ENCODE measurements at places on chromosomes 4 and X. TPM values are rescaled to one million over a fixed set of nuclear protein-coding genes. Genes with fewer than 3 reads are reported as not detected.

DNA sequence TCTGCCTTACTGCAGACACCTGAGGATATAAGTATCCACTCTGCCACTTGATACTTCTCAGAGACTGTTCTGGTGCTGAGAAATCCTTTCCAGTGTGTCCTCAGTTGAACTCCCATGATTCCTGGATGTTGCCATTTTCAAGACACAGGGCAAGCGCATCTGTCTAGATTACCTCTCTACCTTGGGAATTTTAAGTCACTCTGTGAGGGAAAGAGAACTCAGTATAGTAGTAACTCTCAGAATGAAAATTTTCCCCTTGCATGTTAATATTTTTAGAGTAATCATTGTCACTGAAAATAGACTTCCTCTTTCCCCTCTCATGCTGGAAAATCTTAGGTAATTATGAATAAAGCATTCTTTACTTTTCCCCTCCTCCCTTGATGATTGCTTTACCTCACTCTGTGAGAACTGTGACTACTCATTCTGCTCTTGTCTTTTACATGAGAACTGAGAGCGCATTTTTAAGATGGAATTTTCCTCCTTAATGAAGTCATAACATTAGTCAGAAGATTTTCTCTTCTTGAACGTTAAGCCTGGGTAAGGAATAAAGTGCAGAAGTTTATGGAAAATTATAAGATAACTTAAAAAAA, 45.0 kb downstream of the TET2 start:
- DNase-seq = no peak

DNA sequence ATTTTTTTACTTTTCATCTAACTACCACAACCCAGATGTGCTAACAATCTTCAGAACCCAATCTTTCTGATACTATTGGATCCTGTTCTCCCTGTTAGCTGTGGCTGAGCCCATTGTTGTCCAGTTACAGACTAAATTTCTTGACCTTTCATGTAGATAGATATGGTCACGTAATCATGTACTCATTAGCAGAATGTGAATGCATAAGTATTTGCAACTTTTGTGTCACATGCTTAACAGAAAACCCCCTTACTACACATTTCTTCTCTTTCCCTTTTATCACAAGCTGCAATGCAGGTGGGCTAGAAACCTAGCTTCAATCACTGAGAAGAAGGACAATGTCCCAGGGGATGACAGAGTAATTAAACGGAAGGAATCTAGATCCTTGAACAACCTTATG, 13.1 kb upstream of the FAM13A start:
- no peak for DNase-seq

GRCh38 chr4:142523111-142523510, 323.0 kb downstream of the INPP4B start:
- DNase-seq = no peak

DNA sequence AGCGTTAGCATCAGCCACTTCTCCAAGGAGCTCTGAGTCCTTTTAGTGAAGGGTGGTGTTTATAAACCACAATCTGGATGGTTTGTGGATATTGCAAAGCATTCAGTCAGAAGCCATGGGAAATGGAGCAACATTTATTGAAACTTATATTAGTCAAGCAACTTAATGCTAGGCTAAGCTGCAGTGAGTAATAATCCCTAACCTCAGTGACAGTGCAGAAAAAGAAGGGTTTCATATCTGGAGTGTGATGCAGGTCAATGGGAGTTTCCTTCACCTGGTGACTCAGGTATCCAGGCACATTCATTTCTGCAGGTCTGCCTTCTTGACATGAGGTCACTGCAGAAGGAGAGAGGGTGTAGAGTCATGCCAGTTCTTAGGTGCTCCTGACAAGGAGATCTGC, 10.4 kb upstream of the DRD5 start:
- DNase-seq = no peak

DNA sequence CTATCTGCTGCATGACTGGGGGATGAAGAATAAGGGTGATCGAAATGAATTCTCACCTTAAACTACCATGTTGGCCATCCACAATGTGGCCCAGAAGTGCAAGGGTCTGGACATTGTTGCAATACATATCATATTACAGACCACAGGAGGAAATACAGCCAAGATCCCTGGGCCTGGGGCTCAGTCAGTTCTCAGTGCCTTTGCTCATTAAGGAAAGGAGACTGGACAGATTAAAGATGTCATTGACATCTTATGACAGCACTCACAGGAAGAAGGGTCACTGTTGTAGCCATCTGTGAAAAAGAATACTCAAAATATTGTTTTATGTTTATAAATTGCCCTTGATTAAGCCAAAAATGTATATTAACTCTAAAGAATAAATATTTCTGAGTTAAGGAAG, 1345.2 kb downstream of the FSTL5 start:
- DNase-seq = no peak

Gene RAB39B
- total RNA-seq = 1.4 TPM

DNA sequence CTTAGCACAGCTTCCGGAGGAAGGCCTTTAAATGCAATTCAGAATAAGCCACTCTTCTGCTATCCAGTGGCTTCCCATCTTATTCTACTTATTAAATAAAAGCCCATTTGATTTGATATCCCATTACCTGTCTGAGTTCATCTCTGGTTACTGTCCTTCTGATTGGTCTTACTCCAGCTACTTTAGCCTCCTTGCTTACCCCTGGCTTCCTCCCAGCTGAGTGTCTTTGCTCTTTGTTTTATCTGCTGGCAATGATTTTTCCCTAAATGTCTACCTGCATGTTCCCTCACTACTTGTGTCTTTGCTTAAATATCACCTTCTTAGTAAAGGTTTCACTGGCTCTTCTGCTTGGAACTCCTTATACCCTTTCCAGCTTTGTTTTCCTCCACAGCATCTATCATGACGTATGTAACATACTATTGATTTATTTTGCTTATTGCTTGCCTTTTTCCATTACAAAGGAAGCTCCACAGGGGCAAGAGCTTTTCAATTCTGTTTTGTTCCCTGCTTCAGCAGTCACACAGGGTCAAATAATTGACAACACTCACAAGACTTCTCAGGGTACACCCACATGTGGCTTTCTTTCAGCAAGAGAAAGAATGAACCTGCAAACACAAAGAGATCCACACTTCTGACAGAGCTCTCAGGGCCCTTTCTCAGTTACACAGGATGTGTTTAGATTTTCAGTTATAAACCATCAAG, 63.8 kb downstream of the TBC1D19 start:
- DNase-seq = no peak

DNA sequence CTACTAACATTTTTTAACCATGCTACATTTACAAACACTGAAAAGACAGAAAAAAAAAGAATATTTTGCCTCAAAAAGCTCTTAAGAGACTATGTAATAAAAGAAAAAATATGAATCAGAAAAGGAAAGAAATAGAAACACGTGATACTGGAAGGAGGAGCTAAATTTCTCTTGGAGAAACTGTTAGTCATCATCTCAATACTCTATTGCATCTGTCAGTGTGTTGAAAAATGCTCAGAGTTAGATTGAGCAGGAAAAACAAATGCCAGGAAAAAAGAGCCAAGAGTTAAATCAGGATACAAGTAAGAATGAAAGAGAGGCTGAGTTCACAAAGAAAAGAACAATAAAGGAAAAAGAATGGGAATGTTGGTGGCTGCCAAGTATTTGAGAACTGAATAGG, 2.6 kb downstream of the RAB28 start:
- no peak for DNase-seq

Gene EREG
- 0.16 TPM for total RNA-seq

DNA sequence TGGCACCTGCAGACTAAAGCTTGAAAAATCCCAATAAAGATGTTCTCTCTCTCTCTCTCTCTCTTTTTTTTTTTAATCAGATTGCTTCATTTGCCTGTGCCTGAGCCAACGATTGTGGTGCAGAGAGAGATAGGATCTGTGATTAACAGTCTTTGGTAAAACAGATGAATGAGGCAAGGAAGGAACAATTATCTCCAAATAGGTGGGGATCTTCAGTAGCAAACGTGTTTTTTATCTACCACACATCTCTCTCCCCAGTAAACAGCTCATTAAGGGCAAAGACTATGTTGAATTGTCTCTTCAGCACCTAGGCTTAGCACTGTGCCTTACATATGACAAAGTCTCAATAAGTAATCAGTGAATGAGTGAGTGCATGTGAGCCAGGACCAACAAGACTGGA, 96.3 kb downstream of the SMIM20 start:
- DNase-seq = no peak

Gene MAPK10
- total RNA-seq = 247 TPM

DNA sequence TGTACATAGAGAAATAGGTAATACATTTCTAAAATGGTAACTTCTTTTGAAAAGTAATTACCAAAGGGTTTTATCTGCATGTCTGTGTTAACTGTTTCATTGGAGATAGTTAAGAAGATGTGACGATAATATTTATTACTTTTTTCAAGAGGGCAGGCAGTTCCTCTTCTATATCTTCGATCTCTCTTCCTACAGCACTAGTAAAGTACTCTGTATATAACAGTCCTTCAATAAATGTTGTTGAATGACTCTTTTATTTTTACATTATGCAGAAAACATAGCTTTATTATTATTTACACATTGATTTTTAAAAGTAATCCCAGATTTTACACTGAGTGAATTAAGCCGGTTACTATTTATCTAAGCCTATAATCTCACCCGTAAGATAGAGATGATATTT, 51.8 kb downstream of the TMPRSS11E start:
- no peak for DNase-seq

DNA sequence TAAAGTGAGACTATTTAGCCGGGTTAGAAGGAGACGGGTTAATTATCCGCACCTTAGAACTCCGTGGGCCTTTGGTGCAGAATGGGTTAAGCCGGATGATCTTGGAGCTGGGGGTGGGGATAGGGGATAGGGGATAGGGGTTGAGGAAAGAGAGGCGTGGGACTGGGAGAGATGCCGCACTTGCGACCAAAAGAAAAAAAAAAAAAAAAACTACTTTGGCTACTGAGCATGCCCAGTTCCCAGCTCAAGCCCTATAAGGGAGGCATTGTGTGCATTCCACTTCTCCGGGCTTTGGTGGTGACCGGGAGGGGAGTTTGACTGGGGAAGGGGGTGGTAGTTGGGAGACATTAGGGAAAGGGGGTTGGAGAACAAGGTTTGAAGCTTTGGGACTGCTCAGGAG, at the start of gene SLITRK4:
SLITRK4 (minus strand) TSS at position 187 of the 400 bp plus-strand sequence. CDS start 4,993 bp downstream, outside the sequence.
- DNase-seq = no peak

Gene RHOXF2
- total RNA-seq = not detected

- DNase-seq = no peak
Measured at GRCh38 chr4:149884046-149884445, 68.4 kb upstream of the IQCM start.

DNA sequence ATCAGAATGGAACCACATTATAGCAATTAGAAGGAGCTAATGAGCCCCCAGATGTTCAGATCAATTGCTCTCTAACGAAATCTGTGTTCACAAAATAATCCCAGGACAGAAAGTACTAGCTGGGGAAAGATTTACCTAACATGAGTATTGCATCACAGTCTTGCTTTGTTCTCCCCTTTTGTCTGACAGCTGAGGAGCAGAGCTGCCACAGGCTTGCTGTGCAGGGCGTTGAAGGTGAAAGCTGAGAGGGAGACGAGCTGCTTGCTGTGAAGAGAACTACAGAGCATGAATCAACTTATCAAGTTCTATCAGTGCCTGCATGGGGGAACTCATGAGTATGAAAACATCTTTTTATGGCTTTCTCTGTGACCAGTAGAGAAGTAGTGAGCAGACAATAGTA, 441.2 kb downstream of the CENPC start:
- no peak for DNase-seq

Gene TMPRSS11F
- not detected for total RNA-seq

Gene DCLK2
- 22.2 TPM for total RNA-seq

DNA sequence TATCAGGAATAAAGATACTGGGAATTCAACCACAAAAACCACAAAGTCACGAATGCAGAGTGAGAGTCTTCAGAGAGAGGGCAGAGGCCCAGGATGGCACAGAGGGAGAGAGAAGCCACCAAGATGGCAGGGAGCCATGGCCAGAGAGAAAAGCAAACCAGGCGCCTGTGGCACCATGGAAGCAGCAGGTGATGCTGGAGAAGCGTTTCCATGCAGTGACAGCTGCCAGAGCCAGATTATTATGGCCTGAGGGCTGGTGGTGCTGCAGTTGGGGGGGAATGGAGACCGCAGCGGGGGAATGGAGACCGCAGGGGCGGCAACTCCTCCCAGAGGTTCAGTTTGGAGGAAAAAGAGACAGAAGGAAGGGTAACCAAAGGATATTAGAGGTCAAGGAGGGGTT, 5.8 kb downstream of the TAFAZZIN start:
- no peak for DNase-seq

Gene ATOH1
- total RNA-seq = not detected

Gene DCAF8L2
- not detected for total RNA-seq

GRCh38 chrX:111467896-111468295, 43.5 kb upstream of the SERTM2 start:
- no peak for DNase-seq

DNA sequence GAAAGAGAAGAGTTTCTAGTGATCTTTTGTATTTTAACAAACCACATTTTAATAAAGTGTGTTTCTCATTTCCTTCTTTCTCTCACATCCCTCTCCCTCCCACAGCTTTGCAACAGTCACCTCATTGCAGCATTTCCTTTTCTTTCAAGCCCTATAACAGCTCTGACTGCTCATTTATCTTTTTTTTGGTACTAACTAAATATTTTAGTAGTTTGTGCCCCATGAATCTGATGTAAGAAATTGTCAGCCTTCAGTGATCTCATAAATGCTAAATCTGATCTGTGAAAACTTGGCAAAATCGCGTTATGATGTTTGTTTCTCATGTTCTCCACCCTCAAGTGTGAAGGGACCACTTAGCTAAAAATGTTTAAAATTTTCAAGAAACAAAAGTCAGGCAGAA, 258.5 kb upstream of the SLIT2 start:
- no peak for DNase-seq
